Stimulated activated CD8-positive, alpha-beta memory T cell treated with anti-CD3 and anti-CD28 coated beads, Interleukin-7, amount 100 ng/mL, for 48 hours (primary cell): ENCODE measurements at places on chromosomes 6 and 20.

- no peak for DNase-seq
Measured at GRCh38 chr20:62787866-62788265, 8.4 kb upstream of the MRGBP start.

GRCh38 chr6:25927756-25928216 is 2.7 kb downstream of the SLC17A2 start:
- DNase-seq = no peak

DNA sequence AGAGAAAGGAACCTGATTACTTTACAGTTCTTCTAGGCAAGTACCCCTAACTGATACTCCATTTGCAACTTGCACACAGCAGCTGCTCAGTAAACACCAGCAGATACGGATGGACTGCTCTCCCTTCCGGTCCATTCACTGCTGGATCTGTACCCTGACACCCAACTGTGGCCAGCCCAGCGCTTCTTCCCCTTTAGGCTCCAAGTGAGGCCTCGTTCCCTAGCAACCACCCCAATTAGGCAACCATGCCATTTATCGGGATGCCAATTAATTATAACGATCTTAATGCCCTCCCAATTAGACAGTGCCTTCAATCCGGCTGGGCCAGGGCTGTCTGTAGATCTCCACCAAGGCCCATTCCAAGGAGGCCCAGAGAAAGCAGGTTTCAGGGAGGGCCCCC is 3.2 kb downstream of the SULF2 start:
- no peak for DNase-seq

DNA sequence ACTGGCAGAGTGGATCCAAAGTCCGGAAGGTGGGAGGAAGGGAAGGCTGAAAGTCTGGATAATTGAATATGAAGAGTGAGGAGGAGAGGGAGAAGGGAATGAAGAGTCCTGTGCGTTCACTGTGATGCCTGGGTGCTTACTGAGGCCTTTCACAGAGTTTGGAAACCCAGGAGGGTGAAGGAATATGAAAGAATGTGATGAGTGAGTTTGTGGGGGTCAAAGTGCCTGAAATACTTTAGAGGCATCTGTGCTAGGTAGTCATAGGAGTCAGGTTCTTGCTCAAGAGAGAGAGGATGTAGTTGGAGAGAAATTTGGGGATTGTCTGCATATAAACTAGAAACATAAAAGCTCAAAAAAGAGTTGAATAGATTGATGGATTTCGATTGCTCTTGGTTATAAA is 20.7 kb downstream of the NKX2-4 start:
- DNase-seq = no peak

- no peak for DNase-seq
Measured at GRCh38 chr6:137729866-137730629, 137.0 kb upstream of the TNFAIP3 start.

DNA sequence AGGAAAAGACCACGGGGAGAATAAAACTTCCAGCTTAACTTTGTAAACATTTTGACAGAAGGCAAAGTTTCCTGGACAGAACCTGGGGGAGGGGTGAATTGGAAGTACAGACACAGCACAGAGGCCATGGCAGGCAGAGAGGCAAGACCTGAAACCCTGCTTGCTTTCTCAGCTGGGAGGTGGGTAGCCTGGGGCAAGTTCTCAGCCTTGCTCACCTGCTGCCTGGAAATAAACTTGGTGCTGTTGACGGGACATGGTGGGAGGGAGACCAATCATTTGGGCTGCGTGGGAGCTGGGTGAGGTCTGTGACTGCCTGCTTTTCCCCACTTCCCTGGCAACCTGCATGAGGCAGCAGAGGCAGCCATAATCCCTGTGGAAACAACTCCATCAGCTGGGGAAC is 221.3 kb downstream of the MOXD1 start:
- DNase-seq = no peak

GRCh38 chr6:110250838-110251237 is 70.6 kb downstream of the CDC40 start:
- DNase-seq = no peak

DNA sequence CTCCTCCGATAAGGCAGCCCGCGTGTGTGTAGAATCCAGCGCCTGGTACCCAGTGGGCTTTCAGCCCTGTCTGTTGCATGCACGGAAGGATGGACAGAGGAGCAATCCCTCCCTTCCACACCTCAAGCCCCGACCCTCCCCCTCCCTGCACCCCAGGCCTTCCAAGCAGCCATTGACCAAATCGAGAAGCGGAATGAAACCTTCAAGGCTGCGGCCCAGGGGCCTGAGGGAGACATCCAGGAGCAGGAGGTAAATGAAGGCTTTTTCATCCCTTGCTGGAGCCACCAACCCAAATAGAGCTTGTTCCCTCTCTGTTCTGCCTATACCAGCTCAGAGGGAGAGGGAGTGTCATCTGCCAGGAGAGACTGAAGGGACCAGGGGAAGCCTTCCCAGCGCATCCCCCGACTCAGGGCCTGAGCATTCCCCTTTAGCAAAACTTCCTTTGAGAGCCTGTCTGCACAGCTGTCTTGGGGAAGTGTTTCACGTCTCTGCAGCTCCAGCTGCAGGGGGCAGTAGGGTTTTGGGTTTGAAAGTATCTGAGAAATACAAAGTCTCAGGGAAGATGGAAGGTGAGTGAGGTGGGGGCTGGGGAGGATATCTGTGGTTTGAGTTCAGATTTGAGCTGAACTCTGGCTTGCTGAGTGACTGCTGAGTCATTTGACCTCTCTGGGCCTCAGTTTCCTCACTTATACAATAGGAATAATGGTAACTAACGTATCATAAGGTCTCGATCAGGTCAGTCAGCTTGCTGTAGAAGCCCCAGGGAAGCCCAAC is 16.1 kb downstream of the FGD2 start:
- peak; percentile 59 for DNase-seq

DNA sequence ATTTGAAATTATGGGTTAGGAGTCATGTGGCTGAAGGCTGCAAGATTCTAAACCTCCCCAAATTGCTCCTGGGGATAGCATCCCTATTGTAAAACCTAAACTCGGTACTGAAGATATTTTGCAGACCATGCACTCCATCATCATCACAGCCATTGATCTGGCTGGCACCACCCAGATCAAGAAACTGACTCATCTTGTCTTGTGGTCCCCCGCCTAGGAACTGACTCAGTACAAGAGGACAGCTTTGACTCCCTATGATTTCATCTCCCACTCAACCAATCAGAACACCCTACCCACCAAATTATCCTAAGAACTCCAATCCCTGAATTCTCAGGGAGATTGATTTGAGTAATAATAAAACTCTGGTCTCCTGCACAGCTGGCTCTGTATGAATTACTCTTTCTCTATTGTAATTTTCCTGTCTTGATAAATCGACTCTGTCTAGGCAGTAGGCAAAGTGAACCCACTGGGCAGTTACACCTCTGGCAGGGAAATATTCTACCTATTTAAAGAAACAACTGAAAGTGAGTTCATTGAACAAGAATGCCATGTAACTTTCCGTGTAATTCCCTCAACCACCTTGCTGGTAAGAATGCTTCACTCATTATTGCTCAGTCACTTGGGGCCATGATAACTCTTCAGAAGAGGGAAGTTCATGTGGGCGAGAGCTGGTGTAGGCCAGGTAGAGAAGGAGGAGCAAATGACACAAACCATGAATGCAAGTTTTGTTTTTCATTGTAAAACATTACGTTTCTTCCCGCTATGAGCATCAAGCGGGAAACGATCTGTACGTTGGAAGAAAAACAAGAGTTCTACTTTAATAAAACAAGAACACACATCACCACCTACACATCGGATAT is 602.9 kb upstream of the ARID1B start:
- DNase-seq = peak; percentile 49

DNA sequence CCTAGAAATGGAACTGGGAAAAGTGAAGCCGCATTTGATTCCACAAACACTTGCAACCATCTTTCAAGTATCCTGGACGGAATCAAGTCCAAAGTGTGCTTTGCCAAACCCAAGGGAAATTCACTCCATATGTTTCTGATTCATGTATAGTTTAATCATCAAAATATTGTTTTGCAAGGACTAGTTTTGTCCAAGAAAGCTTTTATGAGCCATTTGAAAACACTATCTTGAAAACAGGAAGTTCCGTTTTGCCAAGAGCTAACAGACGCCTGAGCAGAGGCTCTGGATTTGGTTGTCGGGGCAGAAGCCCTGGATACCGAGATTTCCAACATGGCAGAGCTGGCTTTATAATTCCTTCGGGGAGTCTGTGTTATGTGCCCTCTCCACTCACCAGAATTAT is 251.1 kb downstream of the PHACTR1 start:
- no peak for DNase-seq

DNA sequence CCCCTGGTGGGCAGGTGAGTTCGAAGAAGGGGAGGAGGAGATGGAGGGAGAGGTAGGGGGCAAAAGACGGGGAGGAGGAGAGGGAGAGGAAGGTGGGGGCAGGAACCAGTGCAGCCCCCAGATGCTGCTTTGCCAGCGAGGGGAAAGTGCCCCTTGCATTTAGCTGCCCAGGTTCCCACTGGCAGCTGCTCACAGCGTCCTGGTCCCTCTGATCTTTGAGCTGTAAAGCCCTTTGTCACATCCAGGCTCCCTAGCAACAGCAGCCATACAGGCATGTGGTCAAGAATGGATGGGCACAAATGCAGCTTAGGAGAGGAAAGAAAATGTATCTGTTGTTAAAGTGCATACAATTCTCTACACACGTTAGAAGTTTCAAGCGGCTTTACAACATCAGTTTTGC is 160.9 kb downstream of the CD83 start:
- DNase-seq = no peak

DNA sequence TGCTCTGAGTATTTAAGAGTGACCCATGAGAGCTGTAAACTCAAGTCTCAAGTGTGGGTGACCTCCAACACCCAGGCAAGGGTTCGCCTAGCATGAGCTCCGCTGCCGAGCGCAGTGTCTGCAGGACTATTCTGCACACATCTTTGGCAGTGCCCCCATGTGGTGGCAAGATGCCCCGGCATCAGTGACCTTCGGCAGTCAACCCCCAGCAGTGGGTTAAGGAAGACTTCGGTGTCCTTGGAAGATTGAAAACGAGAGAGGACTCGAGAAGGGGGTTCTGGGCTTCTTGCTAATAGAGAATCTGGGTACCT is 43.1 kb downstream of the RBM38 start:
- no peak for DNase-seq

DNA sequence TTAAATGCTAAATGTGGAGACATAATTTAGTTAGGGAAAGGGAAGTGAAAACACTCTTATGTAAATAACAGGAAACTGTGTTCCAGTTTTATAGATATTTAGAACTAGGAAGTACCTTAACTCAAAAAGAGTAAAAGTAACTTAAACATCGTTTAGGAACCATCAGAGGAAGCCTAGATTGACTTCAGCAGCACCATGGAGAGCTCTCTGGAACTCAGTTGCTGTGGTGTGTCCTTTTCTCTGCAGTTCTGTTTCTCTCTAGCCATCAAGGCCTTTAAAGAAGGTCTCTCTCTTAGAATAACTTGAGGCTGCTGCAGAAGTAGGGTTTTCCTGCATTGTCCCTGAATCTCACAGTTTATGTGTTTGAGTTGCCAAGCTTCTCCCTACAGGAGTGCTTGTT is 26.9 kb downstream of the CLVS2 start:
- DNase-seq = no peak

DNA sequence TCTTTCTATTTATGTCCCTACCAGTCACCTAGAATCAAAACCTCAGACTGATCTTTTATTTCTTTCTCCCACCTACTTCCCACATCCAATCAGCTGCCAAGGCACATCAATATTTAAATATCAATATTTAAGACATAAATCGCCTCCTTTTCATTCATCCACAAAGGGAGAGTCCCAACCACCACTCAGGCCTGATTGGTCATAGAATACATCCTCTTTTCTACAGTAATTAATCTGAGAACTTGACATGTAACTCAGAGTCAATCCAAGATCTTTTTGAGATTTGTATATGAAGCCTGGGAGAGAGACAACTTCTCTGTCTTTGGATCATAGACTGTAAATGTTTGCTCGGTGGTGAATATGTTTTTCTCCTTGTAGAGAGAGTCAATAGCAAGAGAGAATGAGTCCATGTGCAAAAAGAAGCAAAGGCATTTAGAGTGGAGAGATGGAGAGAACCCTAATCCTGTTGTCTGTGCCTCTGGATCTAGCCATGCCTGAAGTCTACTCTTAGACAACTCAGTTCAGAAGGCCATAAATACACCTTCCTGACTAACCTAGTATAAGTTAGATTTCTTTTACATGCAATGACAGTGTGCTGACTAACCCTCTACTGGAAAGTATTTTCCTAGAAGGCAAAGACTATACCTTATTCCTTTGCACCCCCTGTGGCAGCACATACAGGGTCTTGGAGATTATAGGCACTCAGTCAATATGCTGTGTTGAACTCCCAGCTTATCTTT is 12.1 kb upstream of the NEDD9 start:
- no peak for DNase-seq

DNA sequence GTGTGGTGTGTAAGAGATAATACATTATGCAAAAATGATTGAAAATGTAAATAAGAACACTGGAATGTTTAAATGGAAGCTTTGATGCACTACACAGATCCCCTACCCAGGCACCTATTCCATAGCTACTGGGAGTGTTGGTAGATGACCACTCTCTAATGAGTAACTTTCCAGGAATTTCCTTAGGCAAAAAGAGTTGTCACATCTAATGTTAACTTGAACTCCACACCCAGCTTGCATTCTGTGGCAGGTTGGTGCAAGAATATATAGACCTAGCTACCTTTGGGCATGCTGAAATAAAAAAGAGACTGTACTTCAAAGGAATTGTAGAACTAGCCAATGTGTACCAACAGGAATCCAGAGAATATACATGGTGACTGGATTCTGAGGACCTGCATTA is 1254.2 kb upstream of the EYS start:
- DNase-seq = no peak

DNA sequence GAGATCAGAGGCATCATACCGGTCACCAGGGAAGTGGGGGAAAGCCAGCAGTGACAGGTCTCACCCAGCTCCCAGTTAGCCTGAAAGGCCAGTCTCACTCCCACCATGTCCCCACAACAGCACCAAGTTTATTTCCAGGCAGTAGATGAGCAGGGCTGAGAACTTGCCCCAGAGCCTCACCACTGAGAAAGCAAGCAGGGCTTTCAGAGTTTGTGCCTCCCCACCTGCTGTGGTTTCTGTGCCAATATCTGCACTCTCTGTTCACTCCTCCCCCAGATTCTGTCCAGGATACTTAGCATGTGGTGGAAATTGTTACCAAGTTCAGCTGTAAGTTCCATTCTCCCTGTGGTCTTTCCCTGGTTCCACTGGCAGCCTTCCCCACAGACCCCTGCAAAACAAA is 255.0 kb upstream of the HTR1E start:
- DNase-seq = no peak

DNA sequence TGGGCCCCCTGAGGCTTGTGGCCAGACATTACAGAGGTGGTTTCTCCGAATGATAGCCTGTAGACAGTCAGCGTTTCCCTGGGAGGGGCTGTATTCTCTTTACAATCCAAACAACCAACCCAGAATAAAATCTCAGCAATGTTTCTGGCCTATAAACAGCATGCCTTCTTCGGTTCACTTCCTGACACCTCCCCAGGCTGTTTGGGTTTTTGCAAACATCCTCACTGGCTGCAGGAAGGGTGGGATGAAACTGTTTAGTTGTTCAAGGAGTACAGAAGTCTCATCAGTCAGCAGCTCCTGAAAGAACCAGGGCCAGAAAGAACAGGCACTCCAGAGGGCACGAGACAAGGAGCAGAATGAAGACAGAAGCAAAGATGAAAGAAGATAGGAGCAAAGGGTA is 350.0 kb downstream of the QKI start:
- DNase-seq = no peak

GRCh38 chr6:121993362-121993761 is 406.1 kb upstream of the HSF2 start:
- no peak for DNase-seq

- no peak for DNase-seq
Measured at GRCh38 chr6:73858376-73858775, 162.4 kb downstream of the CD109 start.
